ENCODE measurements at places on chromosomes 2 and 18. TPM values are rescaled to one million over a fixed set of nuclear protein-coding genes. Genes with fewer than 3 reads are reported as not detected.

DNA sequence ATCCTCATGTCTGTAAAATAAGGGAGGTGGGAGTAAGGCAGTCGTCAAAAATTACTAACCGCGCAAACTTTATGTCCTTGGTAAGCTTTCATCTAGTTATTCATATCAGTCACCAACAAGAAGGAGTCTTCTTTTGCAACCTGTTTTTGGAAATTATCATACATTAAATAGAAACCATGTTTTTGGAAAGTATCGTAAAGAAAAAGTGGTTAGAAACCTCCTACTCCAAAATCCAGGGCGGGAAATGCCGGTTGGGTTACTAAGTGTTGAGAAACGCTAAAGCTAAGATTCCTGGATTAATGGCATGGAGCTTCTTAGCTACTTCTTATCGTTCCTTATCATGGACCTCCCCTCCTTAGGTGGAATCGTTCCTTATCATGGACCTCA is 778 bp downstream of the BBS5 start:
- peak overlapping the region; percentile 74 for H3K4me3 ChIP-seq
- H3K36me3 ChIP-seq, result peaks cover 28% of the 10 kb centered on the region
- H3K27me3 ChIP-seq, result no peaks in the 10 kb centered on the region
- no peak for DNase-seq

DNA sequence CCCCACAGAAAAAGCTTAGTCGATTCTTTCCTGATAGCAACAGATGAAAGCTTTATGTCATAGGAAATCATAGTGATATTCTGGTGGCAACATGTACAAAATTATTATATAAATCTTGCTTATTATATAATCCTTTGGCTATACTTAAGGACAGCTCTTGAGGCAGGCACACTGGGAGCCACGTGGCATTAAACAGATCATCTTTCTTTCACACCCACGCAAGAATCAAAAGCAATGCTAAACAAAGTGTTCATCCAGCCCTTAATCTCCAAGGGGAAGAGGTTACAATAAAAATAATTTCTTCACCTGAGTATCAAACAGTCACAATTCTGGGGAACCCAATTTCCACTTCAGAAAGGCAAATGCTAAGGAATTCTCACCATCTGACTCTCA is 57.8 kb downstream of the CYB5A start:
- DNase-seq, result no peak
- H3K36me3 ChIP-seq, result no peaks in the 10 kb centered on the region
- H3K4me1 ChIP-seq, result peaks cover 31% of the 10 kb centered on the region
- no peaks in the 10 kb centered on the region for H3K27me3 ChIP-seq

- peaks cover 18% of the 10 kb centered on the region for H3K27me3 ChIP-seq
- no peaks in the 10 kb centered on the region for H3K36me3 ChIP-seq
- H3K27ac ChIP-seq, result no peak overlapping the region
- no peak for DNase-seq
Observed at GRCh38 chr18:46338766-46339165, 234.6 kb downstream of the HAUS1 start.

- H3K4me3 ChIP-seq, result no peak overlapping the region
- H3K27ac ChIP-seq, result no peak overlapping the region
- H3K36me3 ChIP-seq, result no peaks in the 10 kb centered on the region
- H3K4me1 ChIP-seq, result peaks cover 7% of the 10 kb centered on the region
- DNase-seq, result no peak
Observed at GRCh38 chr18:23682045-23682444, 7.2 kb upstream of the LAMA3 start.

- peak within 1 kb of the TSS; percentile 42 for H3K4me3 ChIP-seq
- H3K4me1 ChIP-seq, result peaks cover 29% of the 10 kb centered on the region
- peak within 1 kb of the TSS; percentile 10 for H3K27ac ChIP-seq
Observed at GRCh38 chr2:229714080-229714735, at the start of gene DNER. TSS of gene DNER (minus strand) at chr2:229714555. CDS start at chr2:229714423, 132 bp downstream.

GRCh38 chr2:241947004-241947350 is 77.4 kb downstream of the RTP5 start:
- H3K27me3 ChIP-seq, result peaks cover 6% of the 10 kb centered on the region
- H3K27ac ChIP-seq, result no peak overlapping the region
- H3K4me1 ChIP-seq, result peaks cover 4% of the 10 kb centered on the region

Gene CDH20
- 1.9 TPM for total RNA-seq

Gene RSAD2
- not detected for total RNA-seq

Gene IL18RAP
- total RNA-seq, result 2.3 TPM
